Calu3 (cell line): ENCODE measurements at places on chromosomes 3 and 15. TPM values are rescaled to one million over a fixed set of nuclear protein-coding genes. Genes with fewer than 3 reads are reported as not detected.
A peak's percentile ranks its signal among the peaks of the same experiment; 100 is the strongest.

SLC41A3 gene
- 69.6 and 101 TPM in 2 replicates for total RNA-seq

CILP gene
- total RNA-seq = 0.05 TPM in 1 of 2 replicates, not detected in the other

ENTPD3 gene
- 3.0 and 4.0 TPM in 2 replicates for total RNA-seq

HMCES gene
- 67.1 and 83.6 TPM in 2 replicates for total RNA-seq

CCR8 gene
- not detected in 2 replicates for total RNA-seq

EAF2 gene
- 4.7 and 4.9 TPM in 2 replicates for total RNA-seq

CLDN18 gene
- total RNA-seq = 0.85 and 3.3 TPM in 2 replicates

FANCD2OS gene
- not detected in 2 replicates for total RNA-seq

PKM gene
- total RNA-seq = 1,874 and 1,922 TPM in 2 replicates

AP3B2 gene
- total RNA-seq = 13.1 and 24.7 TPM in 2 replicates

FRMD5 gene
- total RNA-seq = 7.0 and 10.9 TPM in 2 replicates

SPSB4 gene
- not detected in 2 replicates for total RNA-seq

TPRG1 gene
- total RNA-seq = 1.2 and 2.1 TPM in 2 replicates

DNAH12 gene
- 0.92 and 1.6 TPM in 2 replicates for total RNA-seq

LRRN1 gene
- 12.6 and 22.1 TPM in 2 replicates for total RNA-seq

- peak; percentile 11 for DNase-seq
Measured at GRCh38 chr3:111864821-111865656, 6.0 kb downstream of the PHLDB2 start.

GRCh38 chr15:43102187-43102586 lies 3.7 kb downstream of the UBR1 start:
- DNase-seq = no peak

DNA sequence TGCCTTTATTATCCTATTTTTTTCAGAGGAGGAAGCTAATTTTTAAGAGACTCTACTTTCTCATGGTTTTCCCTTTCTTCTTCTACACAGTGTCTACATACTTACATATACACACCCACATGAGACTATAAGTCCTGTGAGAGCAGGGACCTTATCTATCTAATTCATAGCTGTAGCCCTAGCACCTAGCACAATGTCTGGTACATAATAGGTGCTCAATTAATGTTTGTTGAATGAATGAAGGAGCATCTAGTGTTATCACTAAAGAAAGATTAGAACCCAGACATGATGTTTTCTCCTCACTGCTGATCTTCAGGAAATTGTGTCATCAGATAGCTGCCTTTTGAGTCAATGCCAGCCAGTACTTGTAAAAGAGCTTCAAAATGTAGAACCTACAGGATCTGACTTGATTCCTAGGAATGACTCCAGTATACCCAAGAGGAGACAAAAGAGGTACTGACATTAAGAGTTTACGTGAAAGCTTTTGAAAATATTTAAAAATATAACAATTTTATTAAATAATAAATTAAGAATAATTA lies 2.5 kb downstream of the SCG5 start:
- DNase-seq = no peak

DNA sequence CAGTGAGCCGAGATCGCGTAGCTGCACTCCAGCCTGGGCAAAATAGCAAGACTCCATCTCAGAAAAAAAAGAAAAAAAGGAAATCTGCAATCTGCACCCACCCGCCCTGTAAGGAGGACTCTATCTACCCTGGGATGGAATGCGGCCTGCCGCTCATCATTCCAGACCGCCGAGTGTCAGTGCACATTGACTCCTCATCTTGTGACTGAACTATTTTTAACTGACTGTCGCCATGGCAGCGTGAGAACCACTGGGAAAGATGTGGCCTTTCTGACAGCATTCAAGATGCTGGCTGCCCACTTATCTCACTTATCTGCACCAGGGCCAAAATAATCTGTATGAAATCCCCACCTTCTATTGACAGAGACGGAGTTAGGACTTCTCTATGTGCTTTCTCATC lies 38.8 kb upstream of the ANKRD34C start:
- DNase-seq = no peak

- DNase-seq = no peak
Measured at GRCh38 chr3:129600348-129600747, 6.1 kb downstream of the PLXND1 start.

- DNase-seq = no peak
Measured at GRCh38 chr3:72572489-72573007, 275.7 kb downstream of the SHQ1 start.

GRCh38 chr3:152198665-152199064 lies 70.1 kb upstream of the MBNL1 start:
- DNase-seq = no peak

- no peak for DNase-seq
Measured at GRCh38 chr15:91559066-91559465, 294.4 kb upstream of the SLCO3A1 start.

- DNase-seq = no peak
Measured at GRCh38 chr15:96353416-96353929, 23.0 kb downstream of the NR2F2 start.

DNA sequence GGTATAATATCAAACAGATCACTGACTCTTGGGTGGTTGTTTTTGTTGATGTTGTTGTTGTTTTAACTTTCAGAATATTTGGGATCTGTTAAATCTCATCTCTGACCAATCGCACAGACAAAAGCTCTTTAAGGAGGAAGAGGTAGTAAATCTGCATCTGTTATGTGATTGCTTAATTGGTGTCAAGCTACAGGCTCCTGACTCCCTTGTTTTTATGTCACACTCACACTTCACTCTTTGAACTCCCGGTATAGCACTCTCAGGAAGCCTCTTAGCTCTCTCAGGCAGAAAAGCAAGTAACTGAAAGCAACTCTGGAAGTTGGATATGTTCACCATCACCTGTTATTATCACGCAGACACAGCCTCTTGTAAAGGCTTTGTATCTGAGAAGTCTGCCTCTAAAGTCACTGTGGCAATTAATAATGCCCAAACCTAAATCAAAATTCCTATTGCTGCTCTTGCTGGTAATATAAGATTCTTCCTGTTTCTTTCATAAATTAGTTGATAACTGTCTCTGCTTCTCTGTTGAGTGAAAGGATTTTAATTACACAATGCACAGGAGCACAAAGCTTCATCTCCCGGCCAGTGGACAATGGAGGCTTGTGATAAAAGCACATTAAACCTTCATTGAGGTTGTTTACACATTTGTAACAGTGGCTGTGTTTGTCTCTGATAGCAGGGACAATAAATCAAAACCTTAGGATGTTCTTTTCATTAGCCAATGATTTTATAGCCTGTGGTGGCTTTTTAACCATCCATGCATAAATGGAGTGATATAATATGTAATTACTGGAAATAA lies 576.7 kb downstream of the MFSD1 start:
- DNase-seq = no peak

- peak; percentile 66 for DNase-seq
Measured at GRCh38 chr3:56468184-56469106, at the start of gene ERC2. ERC2 (minus strand) TSS chr3:56468467.

GRCh38 chr3:117404141-117404540 lies 694.6 kb downstream of the TUSC7 start:
- no peak for DNase-seq

GRCh38 chr15:31396881-31397560 lies 70.4 kb downstream of the KLF13 start:
- DNase-seq = peak; percentile 57

DNA sequence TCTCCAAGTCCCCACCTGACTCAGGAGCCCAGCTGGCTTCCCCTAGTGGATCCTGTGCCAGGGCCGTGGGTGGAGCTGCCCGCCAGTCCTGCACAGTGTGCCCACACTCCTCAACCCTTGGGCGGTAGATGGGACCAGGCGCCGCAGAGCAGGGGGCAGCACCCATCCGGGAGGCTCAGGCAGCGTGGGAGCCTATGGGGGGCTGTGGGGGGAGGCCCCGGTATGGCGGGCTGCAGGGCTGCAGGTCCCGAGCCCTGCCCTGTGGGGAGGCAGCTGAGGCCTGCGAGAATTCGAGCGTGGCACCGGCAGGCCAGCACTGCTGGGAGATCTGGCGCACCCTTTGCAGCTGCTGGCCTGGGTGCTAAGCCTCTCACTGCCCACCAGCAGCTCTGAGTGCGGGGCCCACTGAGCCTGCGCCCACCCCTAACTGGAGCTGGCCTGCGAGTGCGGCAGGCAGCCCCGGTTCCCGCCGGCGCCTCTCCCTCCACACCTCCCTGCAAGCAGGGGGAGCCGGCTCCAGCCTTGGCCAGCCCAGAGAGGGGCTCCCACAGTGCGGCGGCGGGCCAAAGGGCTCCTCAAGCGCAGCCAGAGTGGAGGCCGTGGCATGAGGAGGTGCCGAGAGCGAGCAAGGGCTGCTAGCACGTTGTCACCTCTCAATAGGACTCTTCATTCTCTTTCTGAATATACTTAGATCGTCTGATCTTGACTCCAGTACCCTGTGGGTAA lies 64.0 kb downstream of the TMEM212 start:
- no peak for DNase-seq

- DNase-seq = no peak
Measured at GRCh38 chr15:70113304-70113700, 15.6 kb upstream of the TLE3 start.

DNA sequence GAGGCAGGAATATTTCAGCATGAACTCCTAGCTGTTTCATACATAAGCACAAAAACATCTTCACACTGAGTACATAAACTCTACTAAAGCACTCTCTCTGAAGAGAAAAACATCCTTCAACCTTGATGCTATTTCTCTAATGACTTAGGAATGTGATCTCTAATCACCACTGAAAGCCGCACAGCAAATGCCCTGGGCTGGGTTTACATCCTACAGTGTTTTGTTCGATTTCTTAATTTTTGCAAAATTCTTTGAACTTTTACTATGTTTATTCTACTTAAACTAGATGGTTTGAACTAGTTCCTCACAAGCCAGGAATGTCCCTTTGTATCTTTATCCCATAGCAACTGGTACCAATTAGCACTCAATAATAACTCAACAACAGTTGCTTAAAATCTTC lies 130.9 kb upstream of the ABI3BP start:
- DNase-seq = no peak

- no peak for DNase-seq
Measured at GRCh38 chr3:85939074-85939482, 980.3 kb downstream of the CADM2 start.

GRCh38 chr3:31533169-31534064 lies 692 bp downstream of the STT3B start:
- peak; percentile 44 for DNase-seq

GRCh38 chr3:137071104-137071503 lies 113.3 kb downstream of the IL20RB start:
- DNase-seq = peak; percentile 16

DNA sequence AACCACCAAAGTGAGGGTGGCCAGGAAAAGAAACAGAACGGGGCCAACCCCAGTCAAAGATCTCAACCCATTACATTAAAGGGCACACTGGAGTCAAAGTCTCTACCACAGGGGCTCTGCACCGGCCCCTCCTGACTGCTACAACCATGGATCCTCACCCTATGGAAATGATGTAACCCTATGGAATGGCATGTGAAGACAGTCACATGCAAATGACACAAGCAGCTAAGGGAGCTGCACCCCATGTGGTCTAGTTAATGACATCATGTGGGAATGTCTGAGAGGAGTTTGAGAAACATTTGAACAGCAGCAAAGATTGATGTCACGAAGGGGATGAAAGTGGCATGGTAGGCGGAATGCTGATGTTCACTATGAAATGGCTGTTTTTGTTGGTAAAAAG lies 298.2 kb upstream of the SLCO3A1 start:
- no peak for DNase-seq

GRCh38 chr3:66603151-66603611 lies 102.4 kb upstream of the LRIG1 start:
- no peak for DNase-seq

- DNase-seq = no peak
Measured at GRCh38 chr15:41873711-41874110, 20.1 kb downstream of the SPTBN5 start.

- DNase-seq = no peak
Measured at GRCh38 chr3:169600732-169601131, 62.8 kb downstream of the MECOM start.

- peak; percentile 94 for DNase-seq
Measured at GRCh38 chr15:51829376-51830275, at the start of gene TMOD3. TMOD3 (plus strand) TSS chr15:51829653; CDS start chr15:51862885, 33,232 bp downstream.

DNA sequence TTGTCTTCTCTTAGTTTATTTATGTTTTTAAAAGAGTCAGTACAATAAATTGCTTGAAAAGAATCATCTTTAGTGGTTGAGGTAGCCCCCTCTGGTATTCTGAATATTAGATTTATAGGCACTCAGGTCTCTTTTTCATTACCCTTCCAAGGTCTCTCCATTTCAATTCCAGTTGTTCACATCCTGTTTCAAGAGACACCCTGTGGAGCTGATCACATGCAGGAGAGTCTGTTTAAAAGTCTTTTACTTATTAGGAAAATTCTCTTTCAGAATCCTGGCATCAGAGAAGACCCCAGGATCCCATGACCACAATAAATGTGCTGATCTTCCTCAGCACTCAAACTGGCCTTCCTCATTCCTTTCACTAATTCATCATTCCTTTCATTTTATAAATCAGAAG lies 195.7 kb downstream of the ZIC4 start:
- no peak for DNase-seq

GRCh38 chr15:94375997-94376396 lies 144.6 kb downstream of the MCTP2 start:
- no peak for DNase-seq

- DNase-seq = no peak
Measured at GRCh38 chr15:36479200-36479896, 100.1 kb upstream of the CDIN1 start.

GRCh38 chr3:36192901-36193300 lies 187.4 kb upstream of the STAC start:
- no peak for DNase-seq

DNA sequence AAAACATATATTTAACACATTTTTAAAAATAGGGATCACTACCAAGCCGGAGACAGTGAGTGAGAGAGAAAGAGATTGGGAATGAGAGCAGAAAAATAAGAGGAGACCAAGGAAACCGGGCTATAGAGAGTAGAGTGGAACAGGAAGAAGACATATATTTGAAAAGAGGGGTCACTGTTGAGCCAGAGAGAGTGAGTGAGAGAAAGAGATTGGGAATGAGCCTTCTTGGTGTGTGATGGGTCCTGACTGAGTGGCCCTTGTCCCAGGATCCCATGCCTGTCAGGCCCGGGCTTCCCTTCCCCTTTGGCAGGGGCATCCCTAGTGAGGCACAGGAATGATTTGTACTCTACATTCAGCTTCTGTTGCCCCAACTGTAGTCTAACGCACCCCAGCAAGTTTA lies 646.6 kb downstream of the NTRK3 start:
- DNase-seq = no peak
